ENCODE measurements at places on chromosomes 5 and 9.
A peak's percentile ranks its signal among the peaks of the same experiment; 100 is the strongest.

GRCh38 chr5:156800929-156801328 is 49.2 kb upstream of the PPP1R2B start:
- DNase-seq, result no peak

GRCh38 chr5:57598097-57598496 is 115.5 kb upstream of the ACTBL2 start:
- no peak for DNase-seq

- DNase-seq, result no peak
Measured at GRCh38 chr9:101478444-101478843, 42.9 kb upstream of the ALDOB start.

- peak; percentile 31 for DNase-seq
Measured at GRCh38 chr5:147805030-147805454, 22.5 kb upstream of the JAKMIP2 start.

DNA sequence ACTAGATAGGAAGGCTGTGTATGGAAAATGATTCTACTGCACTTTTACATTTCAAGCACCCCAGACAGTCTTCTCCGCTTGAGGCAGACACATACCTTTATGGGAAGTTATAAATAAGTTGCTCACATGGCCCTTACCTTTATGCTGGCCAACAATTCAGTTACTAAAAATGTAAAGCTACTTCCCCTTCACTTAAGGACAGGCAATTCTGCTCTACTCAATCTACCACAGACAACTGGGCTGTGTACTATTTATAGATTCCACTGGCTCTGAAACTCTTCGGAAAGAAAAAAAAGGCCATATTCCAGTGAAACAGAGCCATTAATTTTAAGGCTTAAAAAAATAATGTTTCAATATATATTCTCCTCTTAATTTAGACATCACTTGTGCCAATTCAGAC is 59.4 kb downstream of the ELAVL2 start:
- no peak for DNase-seq

DNA sequence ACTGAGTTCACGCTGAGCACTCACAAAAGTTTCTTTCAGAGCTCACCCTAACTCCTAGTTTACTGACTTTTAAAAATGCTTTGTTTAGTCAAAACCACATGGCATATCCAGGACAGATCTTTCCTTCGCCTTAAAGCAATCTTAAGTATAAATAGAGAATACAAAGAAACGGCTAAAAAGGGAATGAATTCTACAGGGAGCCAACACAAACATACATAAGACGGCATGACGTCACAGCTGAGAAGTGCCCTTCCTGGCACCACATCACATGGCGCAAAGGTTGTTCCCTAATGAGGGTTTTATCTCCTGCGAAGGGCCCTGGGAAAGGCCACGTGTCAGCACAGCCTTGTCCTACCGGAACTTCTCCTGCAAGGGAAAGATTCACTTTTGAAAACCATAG is 141.3 kb downstream of the IRX1 start:
- DNase-seq, result no peak

DNA sequence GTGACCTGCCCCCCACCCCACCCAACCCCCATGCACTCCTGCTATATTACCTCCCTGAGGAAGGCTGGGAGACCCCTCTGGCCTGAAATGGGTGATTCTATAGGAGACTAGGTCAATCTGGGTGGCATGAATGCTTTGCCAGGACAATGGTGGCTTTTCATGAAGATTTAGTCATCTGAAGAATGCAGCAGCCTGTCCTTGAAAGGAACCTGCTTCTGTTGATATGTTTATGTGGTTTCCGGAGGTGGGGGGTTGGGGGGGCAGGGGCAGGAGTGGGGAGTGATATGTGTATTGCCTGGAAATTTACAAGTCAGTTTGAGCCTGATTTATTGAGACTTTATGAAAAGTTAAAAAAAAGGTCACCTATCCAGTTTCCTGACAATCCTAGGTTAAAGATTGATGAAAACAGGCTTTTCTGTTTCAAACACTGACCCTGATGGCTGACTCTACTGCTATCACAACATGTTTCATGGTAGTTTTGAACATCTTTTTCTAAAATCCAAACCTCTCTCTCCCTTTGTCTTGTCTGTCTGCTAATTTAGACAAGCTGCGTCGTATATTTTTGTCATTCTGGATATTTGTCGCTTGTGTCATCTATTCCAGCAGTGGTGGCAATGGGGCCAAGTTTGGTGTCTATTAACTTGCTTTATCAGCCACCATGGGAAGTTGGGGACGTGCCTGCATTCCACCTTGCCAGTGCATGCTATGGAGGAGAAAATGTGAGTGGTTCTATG is 153.7 kb upstream of the EGFLAM start:
- no peak for DNase-seq

DNA sequence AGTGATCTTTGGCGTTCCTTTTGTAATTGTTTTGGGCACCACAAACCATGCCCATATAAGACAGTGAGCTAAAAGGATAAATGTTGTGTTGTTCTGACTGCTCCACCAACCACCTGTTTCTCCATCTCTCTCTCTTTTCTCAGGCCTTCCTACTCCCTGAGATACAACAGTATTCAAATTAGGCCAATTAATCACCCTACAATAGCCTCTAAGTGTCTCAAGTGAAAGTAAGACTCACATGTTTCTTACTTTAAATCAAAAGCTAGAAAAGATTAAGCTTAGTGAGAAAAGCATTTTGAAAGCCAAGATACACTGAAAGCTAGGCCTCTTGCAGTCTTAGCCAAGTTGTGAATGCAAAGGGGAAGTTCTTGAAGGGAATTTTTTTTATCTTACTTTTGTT is 268.8 kb upstream of the NREP start:
- no peak for DNase-seq

GRCh38 chr5:10667431-10668057 is 93.5 kb downstream of the DAP start:
- no peak for DNase-seq

DNA sequence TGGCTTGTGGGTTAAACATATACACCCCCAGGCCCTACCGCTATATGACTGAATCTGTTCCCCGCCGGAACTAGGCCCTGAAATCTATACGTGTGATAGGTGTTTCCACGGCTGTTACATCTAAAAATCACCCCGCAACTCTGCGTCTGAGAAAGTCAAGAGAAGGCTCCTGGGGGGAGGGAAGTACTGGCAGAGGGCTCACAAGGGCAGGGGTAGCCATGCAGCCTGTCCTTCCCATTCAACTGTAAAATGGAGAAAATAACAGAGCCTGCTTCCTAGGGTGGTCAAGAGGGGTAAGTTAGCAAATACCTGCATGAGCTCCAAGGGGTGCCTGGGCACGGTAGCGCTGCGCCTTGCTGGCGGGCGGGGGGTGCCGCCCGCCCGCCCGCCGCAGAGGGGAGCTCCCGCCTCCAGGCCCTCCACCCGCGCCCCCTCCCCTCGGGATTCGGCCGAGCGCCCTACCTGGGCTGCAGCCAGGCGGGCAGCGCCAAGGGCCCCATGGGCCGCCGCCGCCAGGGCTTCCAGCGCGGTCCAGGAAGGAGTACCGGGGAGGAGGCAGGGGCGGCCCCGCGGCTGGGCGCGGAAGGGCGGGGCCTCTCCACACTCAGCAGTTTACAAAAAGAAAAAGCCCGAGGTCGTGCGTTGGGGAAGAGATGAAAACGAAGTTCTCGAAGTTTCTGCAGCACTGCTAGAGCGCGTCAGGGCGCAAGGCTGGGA is at the start of gene HACD4:
TSS of gene HACD4 (minus strand) at position 550 of the 717 bp plus-strand sequence. CDS start at position 500, 50 bp downstream.
- peak; percentile 83 for DNase-seq

DNA sequence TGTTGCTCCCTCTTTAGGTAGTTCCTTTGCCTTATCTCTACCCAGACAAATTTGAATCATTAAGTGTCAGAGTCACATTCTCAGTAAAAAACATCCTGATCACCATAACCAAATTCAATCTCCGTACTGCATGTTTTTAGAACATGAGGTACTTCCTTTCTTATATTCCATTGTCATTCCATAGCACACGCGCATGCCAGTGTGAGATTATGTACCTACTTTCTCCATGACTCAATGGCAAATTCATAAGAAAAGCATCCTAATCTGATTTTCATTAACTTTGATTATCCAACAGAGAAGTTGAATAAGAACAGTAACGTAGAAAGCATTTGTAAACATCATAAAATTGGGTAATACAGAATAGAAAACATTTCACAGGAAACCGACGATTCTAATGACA is 1118.6 kb upstream of the CDH9 start:
- DNase-seq, result no peak

DNA sequence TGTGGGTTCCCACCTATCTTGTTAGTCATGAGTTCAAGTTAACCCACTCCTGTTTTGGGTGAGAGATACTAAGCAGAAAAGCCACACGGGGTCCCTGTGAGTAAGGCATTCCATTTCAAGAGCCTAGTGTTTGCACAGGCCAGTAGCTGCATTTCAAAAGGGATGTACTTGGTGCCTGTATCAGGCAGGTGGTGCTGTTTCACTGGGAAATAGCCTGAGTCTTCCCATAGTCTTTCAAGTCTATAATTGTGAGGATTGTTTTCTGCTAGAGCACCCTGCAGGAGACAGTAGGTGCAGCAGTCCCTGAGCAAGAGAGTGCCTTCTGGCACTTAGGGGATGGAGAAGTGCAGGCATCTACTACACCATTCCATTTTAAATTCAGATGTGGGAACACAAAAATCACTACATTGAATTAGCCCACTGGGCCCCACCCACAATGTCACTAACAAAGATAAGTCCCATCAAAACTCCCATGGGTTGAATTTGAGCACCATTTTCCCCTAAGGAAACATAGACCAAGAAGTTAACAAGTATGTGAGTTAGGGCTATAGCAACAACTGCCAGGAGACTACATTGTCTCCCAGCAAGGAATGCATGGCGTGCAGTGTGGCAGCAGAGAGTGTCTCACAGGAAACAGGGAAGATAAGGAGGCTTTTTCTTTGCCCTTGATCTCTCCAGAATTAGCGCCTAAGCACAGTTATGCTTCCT is 263.2 kb downstream of the COX7C start:
- DNase-seq, result peak; percentile 8

GRCh38 chr5:131496400-131496713 is 138.7 kb downstream of the RAPGEF6 start:
- DNase-seq, result peak; percentile 32

DNA sequence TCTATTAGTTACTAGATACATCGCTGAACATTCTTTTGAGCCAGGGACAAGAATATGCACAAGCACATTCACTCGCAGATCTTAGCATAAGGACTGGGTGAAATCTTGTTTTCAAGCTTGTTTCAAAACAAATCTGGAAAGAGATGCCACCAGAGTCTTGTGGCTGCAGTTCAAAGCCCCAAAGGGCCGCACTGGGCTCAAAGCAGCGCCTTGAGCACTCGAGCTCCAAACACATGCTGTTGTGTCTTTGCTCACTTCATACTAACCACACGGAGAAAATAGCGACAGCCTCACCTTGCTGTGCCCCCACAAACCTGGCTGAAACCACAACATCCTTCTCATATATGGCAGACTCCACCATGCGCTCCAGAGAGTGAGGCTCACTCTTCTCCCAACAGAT is 34.2 kb upstream of the IL7R start:
- DNase-seq, result no peak

DNA sequence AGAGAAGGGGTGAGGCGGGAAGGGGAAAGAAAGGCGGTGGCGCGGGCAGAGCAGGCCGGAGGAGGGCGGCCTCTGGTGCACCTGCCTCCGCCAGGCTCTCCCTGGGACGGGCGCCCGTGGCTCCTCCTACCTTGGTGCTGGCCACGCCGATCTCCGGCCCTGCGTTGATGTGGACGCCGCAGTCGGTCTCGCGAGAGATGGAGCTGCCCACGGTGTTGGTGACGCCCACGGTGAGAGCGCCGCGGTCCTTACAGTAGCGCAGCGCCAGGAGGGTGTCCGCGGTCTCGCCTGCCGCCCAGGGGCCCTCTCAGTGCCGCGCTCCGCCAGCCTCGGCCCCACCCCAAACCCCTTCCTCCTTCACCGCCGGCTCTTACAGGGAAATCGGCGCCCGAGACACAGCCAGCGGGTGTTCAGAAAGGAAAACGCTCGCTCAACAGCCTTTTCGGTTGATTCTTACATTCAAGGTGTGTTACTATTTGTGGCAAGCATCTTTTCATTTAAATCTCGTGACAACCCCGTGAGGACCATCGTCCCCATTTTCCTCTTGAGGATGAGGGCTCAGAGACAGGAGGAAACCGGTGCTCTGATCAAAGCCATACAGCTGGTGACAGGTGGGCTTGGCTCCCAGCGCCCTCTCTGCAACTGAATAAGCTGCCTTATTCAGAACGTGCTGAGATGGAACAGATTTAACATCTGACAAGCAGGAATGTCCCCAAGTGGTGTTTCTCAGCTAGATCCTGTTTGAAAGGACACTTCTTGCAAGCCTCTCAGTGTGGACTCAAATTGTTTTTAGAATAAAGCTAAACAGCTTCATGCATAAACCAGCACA is 22.0 kb upstream of the MAPK9 start:
- peak; percentile 60 for DNase-seq

GRCh38 chr5:71633255-71634155 is 46.4 kb downstream of the MCCC2 start:
- peak; percentile 18 for DNase-seq

DNA sequence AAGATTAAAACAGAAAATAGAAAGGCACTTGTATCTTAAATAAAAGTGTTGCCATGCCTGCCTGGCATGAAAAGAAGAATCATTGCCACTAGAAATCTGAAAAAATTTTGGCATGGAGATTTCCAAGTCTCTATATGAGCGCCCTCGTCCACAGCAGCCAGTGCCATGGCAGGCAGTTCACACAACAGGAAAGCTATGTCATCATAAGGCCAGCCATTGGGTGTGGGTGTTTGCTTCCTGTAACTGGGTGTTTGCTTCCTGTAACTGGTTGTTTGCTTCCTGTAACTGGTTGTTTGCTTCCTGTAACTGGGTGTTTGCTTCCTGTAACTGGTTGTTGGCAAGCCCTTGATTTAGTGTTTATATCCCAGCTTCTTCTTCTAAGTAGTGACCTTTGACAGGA is 446.7 kb downstream of the IRX1 start:
- DNase-seq, result no peak

DNA sequence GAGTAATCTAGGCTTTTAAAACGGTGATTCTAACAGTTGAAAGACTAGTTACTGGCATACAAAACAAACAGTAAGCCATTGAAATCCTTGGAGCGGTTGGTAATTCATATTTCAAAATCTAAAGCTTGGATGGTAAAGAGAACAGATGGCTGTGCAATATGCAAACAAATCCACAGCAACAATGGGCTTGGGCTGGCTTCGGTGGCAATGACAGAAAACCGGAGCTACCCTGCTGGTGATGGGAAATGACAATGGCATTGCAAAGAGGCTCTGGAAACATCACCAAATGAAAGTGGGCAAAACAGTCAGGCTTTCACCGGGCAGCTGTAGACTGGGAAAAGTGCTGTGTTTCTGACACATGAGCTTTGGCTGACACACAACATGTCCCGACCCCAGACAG is 42.2 kb downstream of the MED27 start:
- no peak for DNase-seq

DNA sequence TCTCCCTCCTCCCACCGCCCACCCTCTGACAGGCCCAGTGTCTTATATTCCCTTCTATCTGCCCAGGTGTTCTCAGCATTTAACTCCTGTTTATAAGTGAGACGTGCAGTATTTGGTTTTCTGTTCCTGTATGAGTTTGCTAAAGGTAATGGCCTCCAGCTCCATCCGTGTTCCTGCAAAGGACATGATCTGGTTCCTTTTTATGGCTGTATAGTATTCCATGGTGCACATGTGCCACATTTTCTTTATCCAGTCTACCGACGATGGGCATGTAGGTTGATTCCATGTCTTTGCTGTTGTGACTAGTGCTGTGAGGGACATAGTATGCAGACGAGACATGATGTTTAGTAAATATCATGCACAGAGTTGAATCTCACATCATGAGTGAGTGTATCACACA is 7.0 kb upstream of the SLC6A19 start:
- DNase-seq, result no peak

Data from GM06990 (cell line).